Neural crest cell (in vitro differentiated cells): ENCODE measurements at places on chromosomes 1 and 21. TPM values are rescaled to one million over a fixed set of nuclear protein-coding genes. Genes with fewer than 3 reads are reported as not detected.

DNA sequence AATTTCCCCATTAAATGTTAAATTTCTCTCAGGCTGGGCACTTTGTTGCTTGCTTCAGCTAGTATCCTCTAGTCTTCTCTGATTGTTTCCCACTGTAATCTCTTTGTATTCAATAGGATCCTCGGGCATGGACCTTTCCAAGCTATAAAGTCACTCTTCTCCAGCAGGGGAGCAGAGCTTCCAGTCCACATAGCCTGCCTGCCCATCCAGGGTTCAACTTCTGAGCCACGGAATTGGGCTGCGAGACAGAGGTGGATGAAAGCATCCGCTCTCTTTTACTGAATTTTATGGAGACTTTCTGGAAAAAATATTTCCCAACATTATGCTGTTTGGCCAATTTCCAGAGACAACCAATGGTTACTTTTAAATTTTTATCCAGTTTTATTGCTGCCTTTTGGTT lies 1.1 kb upstream of the CFHR5 start:
- H3K4me3 ChIP-seq = no peak overlapping the region
- H3K4me1 ChIP-seq = no peaks in the 10 kb centered on the region
- no peaks in the 10 kb centered on the region for H3K27me3 ChIP-seq
- H3K36me3 ChIP-seq = no peaks in the 10 kb centered on the region
- DNase-seq = no peak

GRCh38 chr1:3695326-3696217 lies 43.3 kb downstream of the TP73 start:
- H3K27ac ChIP-seq = no peak overlapping the region
- H3K4me3 ChIP-seq = no peak overlapping the region
- H3K4me1 ChIP-seq = peaks cover 14% of the 10 kb centered on the region

GRCh38 chr1:190478149-190479049 lies 735 bp upstream of the BRINP3 start:
- peak; percentile 22 for DNase-seq
- peaks cover 70% of the 10 kb centered on the region for H3K27me3 ChIP-seq
- H3K27ac ChIP-seq = peak overlapping the region; percentile 10

GRCh38 chr1:27203946-27204345 lies 30.5 kb upstream of the WDTC1 start:
- H3K4me1 ChIP-seq = peaks cover 5% of the 10 kb centered on the region
- DNase-seq = no peak
- H3K27ac ChIP-seq = no peak overlapping the region
- H3K4me3 ChIP-seq = no peak overlapping the region
- H3K27me3 ChIP-seq = peaks cover 3% of the 10 kb centered on the region

Gene PRPF38B
- 55.2 and 58.5 TPM in 2 replicates for total RNA-seq

Gene ZNF496
- total RNA-seq = 64.2 and 65.5 TPM in 2 replicates
